ENCODE measurements at places on chromosomes 4 and X. TPM values are rescaled to one million over a fixed set of nuclear protein-coding genes. Genes with fewer than 3 reads are reported as not detected.

PAGE1 gene
- total RNA-seq = not detected

DNA sequence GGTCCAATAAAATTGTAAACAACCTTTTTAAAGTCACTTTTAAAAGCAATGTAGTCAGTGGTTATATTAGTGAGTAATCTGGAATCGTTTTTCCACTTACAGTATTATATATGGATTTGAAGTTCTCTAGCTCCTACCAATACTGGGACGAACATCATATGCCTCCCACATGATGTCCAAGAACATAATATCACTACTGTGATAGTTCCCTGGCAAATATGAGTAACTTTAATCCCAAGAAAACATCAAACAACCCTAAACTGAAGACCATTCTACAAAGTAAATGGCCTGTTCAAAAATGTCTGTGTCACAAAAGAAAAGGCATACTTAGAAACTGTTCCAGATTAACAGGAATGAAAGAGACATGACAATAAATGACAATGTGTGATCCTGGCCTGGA is 53.6 kb upstream of the FGFBP2 start:
- ATAC-seq = no peak

EDA gene
- total RNA-seq = 4.2 TPM

DNA sequence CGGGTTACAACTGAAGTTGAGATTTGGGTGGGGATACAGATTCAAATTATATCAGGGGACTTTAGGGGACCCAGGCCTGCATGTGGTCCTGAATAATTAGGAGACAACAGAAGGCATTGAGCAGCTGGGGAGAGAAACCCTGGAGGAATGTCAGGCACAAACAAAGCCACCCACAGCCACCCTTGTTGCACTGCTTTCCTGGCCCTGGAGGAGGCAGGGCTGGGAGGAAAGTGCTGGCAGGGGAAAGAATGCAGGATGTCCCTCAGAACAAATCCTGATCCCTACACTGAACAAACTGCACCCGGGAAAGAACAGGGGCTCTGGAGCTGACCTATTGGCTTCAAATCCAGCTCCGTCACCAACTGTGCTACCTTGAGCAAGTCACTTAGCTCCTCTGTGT is 214.1 kb upstream of the ATP6AP2 start:
- ATAC-seq = no peak

TCP11X2 gene
- not detected for total RNA-seq

GRCh38 chrX:153970357-153971123 is 1.1 kb downstream of the HCFC1 start:
- peak; percentile 4 for ATAC-seq

FAT1 gene
- 105 TPM for total RNA-seq

GRCh38 chr4:13992975-13993520 is 365.5 kb upstream of the BOD1L1 start:
- no peak for ATAC-seq

DNA sequence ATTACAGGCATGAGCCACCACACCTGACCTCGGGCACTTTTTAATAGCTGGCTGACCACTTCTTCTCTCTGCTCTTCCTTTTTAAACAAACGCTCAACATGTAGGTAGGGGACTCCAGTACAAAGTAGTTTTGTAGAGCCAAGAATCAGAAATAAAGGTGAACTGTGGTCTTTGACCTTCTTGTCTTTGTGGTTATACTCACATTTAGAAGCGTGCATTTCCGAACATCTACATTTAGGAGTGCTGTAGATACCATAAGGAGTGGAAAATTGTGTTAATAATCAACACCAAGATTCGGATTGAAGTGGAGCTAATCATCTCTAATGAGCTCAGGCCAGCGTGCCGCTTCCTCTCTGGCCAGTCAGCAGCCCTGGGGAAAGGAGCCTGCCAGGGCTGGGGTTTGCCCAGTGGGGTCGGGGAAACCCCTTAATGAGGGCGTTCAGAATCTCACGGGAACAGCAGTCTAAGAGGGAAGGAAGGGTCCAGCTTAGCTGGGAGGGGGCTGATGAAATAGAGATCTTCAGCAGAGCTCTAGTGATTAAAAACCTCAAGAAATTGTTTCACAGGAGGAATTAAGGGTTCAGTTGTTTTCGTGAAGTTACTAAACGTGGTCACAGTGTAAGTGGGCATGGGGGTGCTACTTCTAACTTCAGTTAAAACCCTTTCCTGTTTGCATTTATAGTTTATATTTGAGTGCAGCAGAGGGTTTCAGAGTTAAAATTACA is 81.2 kb downstream of the GAB1 start:
- ATAC-seq = no peak

CCDC110 gene
- total RNA-seq = 1.2 TPM

RIBC1 gene
- total RNA-seq = 4.1 TPM

DNA sequence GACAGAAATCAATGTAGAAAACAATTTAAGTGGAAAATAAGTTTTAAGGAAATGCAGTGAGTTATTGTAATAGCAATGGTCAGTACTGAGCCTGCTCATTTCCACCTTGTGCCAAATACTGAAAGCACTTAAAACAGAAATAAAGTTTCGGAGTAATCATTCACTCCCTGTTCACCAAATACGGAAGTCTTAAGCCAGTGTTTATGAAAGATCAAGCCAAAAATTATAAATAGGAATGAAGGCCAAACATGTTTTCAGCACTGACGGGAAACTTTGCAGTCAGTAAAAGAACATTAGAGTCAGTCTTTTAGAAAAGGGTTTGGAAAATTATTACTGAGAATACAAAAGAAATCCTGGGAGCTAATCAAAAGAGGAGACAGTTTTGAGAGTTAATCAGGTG is 178.6 kb downstream of the DMD start:
- no peak for ATAC-seq

GPR34 gene
- total RNA-seq = 1.2 TPM

MSL3 gene
- 14.1 TPM for total RNA-seq

SMIM31 gene
- total RNA-seq = not detected

GAGE12F gene
- not detected for total RNA-seq

DNA sequence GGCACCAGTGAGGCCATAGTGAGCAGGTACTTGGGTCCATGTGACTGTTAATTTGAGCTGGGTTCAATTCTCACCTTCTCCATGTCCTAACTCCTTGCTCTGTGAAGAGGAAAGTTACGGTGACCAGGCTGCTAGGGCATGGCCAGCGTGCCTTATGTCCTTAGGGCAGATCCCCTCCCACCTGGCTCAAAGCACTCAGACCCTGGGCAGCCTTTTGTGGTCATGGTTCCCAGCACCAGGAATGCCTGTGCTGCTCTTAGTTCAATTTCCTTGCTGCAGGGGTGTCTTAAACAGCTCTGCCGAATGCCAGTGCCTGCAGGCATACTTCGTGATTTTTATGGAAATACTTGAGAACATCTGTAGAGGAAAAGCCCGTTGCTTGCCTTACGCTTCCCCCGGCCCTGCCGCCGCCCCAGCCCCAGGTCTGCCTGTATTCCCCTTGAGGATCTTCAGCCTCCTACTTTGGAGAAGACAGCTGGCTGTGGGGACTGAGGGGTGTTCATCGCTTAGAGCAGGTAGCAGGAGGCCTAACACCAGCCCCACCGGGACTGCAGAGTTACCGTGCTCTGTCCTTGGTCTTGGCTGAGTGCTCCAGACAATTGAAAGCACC is 3.1 kb upstream of the CDK16 start:
- no peak for ATAC-seq

DNA sequence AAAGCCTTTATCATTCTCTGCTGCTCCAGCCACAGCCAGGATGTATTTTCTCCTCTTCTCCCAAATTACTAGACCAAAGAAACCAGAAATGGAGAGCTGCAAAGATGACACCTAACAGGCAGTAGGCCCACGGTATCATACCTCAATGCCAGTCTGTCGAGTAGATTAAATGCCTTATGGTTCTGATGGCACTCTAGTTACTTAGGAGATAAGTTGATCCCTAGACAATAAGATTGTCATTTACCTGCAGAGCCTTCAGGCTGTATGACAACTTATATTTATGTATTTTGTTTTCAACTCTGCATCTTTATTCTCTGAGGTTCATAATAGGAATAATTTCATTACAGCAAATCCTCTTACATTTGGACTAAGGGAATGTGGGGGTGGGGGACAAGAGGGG is 262.1 kb downstream of the LDB2 start:
- ATAC-seq = no peak

GRCh38 chr4:47577779-47578553 is 92.9 kb downstream of the ATP10D start:
- ATAC-seq = no peak

GRCh38 chr4:78796526-78796925 is 20.4 kb downstream of the BMP2K start:
- ATAC-seq = no peak

SPANXN4 gene
- not detected for total RNA-seq

FGF2 gene
- 6.1 TPM for total RNA-seq

- no peak for ATAC-seq
Observed at GRCh38 chr4:180589575-180589974, 1653.6 kb upstream of the TENM3 start.

LRP2BP gene
- total RNA-seq = 22.1 TPM

- no peak for ATAC-seq
Observed at GRCh38 chrX:53235566-53235965, 10.6 kb upstream of the KDM5C start.

- ATAC-seq = no peak
Observed at GRCh38 chrX:65643531-65644052, 23.9 kb upstream of the MSN start.

GRCh38 chrX:40474205-40474626 is 106.6 kb upstream of the ATP6AP2 start:
- ATAC-seq = peak; percentile 95

PNMA6F gene
- total RNA-seq = not detected

DNA sequence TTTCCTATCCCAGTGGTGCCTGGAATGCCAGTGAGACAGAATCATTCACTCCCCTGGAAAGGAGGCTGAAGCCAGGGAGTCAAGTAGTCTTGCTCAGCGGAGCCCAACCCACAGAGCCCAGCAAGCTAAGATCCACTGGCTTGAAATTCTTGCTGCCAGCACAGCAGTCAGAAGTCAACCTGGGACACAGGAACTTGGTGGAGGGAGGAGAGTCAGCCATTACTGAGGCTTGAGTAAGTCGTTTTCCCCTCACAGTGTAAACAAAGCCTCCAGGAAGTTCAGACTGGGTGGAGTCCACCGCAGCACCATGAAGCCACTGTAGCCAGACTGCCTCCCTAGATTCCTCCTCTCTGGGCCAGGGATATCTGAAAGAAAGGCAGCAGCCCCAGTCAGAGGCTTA is 283.2 kb upstream of the CPEB2 start:
- no peak for ATAC-seq

GRCh38 chr4:173073939-173074500 is 94.6 kb upstream of the GALNT7 start:
- no peak for ATAC-seq

GRCh38 chrX:109855501-109855900 is 122.4 kb upstream of the ACSL4 start:
- ATAC-seq = no peak

- ATAC-seq = no peak
Observed at GRCh38 chrX:45068569-45068968, 132.1 kb downstream of the DIPK2B start.

NPY1R gene
- total RNA-seq = 2.9 TPM

FRG1 gene
- total RNA-seq = 66.1 TPM

NPY5R gene
- 0.46 TPM for total RNA-seq

GRCh38 chr4:184282251-184282713 is 64.6 kb upstream of the ENPP6 start:
- no peak for ATAC-seq

DNA sequence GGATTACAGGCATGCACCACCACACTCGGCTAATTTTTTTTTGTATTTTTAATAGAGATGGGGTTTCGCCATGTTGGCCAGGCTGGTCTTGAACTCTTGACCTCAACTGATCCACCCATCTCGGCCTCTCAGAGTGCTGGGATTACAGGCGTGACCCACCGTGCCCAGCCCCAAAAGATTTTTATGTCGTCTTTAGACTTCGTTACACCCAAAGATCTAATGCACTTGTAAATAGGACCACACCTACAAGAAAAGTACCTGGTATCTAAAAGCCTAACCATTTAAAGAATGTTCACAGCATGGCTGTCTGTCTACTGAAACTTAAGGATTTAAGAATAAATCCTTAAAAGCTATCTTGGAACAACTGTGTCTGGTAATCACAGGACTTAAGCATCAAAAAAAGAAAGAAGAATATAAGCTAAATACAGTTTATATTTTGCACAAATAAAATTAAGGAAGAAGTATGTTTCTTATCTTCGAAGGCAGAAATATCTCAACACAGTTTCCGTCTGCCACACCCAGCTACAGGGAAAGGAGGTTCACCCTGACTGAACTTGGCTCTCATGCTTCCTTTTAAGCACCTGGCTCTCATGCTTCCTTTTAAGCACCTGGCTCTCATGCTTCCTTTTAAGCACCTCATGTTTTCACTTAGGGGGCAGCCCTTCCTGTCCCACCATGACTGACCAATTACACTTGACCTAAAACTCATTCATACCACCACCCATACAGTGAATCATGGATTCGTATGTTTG is 92.0 kb upstream of the STS start:
- ATAC-seq = no peak

- no peak for ATAC-seq
Observed at GRCh38 chr4:106353786-106354185, 14.8 kb downstream of the GIMD1 start.

DNA sequence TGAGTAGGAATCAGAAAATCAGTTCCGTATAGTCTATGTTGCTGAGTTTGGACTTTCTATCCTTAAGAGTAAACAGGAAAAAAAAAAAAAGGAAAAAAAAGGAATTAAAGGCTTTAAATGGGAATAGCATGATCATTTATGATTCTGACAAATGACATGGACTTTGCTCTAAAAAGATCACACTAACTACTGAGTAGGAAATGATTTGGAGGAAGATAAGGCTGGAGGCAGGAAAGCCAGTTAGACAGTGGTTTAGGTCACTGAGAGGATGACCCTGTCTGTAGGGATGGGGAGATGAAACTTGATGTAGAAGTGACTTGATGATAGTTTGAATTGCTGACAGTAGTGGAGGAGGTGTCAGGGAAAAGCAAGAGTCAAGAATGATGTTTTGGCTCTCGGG is 9.2 kb upstream of the JADE1 start:
- no peak for ATAC-seq

GRCh38 chr4:133464311-133464710 is 315.2 kb downstream of the PCDH10 start:
- ATAC-seq = no peak

DNA sequence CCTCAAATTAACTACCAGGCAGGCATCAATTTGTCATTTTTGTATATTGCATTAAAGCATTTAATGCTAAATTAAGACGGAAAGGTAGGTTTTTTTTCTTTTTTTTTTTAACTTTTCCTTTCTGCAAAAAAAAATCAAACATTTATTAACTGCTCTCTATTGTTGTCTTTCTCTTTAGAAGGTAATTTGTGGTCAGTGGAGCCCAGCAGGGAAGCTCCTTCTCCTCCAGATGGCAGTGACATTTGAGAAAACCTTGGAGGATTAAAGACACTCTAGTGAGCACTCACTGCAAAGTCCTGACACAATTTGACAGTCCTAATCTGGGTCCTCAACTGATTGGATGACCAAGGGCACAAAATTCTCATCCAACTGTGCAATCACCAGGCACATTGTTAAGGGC is 102.4 kb downstream of the SLIT2 start:
- no peak for ATAC-seq

SH3BGRL gene
- 117 TPM for total RNA-seq

DNA sequence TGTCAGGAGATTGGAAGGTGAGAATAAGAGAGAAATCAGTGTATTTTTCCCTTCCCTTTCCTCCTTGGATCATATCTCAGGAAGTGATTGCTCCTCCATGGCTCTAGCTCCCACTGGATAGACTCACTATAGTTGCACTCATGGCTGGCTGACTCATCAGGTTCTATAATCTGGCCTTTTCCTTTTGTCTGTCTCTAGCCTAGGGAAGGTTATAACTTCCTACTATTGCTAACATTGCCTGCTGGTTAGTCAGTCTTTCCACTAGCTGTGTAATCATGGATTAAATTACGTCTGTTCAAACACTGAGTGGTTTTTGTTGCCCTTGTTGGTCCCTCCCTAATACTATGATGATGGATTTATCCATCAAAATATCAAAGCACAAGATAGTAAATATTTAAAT is 195.5 kb upstream of the VEGFC start:
- ATAC-seq = no peak

All from motor neuron (in vitro differentiated cells).